ENCODE measurements at places on chromosomes 7 and 10. TPM values are rescaled to one million over a fixed set of nuclear protein-coding genes. Genes with fewer than 3 reads are reported as not detected.

The LRRTM3 gene
- 36.2 TPM for total RNA-seq

GRCh38 chr7:116802144-116802745, 60.1 kb upstream of the CAPZA2 start:
- no peak for DNase-seq

DNA sequence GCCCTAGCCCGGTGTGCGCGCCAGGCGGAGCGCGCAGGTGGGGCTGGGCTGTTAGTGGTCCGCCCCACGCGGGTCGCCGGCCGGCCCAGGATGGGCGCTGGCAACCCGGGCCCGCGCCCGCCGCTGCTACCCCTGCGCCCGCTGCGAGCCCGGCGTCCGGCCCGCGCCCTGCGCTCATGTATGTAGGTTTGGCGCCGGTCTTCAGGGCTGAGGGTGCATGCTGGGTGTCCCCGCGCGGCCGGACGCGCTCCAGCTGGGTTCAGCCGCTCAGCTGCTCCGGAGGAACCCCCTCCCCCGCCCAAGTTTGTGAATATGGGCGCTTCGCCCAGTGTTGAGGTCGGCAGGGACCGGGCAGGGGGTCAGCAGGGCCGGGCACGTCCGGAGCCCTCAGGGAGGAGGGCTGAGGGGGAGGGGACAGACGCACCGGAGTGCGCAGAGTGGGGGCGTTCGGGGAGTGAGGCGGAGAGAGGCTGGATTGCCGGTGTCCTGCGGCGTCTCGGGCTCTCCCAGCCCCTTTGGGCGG, 559 bp downstream of the VWC2 start:
- DNase-seq: no peak

The WDR86 gene
- 8.5 TPM for total RNA-seq

DNA sequence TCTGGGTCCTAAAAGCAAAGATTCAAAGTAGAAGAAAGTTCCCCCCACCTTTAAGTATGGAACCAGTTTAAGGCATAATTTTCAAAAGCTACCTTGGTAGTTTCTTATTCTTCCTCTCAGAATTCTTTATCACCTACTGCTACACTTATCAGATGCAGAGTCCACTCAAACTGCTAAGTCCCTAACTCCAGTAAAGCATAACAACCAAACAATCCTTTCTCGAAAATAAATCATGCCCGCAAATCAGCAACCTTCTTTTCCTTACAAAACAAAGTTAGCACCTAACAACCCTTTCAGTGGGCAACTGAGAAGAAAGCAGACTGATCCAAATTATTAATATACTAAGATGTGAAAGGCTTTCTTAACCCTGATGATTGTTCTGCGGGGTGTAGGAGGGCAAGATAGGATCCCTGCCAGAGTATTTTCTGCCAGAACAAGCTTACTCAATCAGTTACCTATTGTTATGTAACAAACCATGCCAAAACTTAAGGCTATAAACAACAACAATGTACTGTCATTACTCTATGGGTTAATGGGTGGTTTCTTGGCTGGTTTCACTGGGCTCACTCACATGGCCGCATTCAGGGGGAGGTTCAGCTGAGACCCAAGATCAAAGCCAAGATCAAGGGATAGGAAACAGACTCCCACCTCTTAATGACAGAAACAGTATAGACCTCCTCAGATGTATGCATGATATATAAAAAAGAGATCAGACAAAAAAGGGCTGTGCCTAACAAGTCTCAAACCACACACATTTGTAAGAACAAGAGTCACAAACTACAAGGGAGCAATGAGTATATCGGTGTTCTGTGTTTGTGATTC, 42.0 kb downstream of the CCDC6 start:
- no peak for DNase-seq

The MAGI2 gene
- 179 TPM for total RNA-seq

DNA sequence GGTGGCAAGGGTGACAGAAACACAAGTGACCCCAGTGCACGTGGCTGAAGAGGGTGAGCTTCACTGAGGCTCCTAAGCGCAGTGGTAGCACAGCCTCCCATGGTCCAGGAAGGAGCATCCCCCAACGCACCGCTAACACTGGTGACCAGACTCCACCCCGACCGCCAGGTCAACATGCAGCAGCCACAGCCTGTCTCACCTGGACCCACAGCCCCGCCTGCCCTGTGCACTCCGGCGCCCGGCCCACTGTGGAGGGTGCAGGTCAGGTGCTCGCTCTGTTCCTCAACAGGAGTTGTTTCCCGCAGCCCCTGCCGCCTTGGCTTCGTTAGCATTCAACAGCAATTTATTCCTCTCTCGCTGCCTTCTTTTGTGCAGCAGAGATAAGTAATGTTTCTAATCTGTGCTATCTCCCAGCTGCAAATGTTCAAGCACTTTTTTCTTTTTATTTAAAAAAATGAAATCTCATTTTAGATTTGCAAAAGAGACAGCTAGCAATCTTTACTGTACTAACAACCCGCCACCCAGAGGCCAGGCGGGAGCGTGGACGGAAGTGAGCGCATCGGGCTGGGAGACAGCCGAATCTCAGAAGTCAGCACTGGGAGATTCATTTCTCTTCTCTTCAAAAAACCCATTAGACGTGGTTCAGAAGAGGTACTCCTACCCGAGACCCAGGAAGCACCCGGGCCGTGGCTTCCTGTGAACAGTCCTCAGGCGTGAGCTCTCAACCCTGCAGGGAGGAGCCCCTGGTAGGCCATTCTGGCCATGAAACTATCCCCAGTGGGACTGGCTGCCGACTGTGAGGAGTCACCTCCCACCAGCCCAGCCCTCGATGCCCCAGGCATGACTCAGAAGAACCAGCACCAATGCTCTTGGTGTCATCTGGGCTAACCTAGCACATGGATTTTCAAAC, 133.4 kb downstream of the MAD1L1 start:
- no peak for DNase-seq

The AZGP1 gene
- total RNA-seq: 18.0 TPM

- DNase-seq: no peak
These were observed 70.2 kb upstream of the CCDC71L start for GRCh38 chr7:106731187-106731586.

- DNase-seq: no peak
These were observed 1.3 kb upstream of the HIP1 start for GRCh38 chr7:75739796-75740672.

The GIMAP8 gene
- 3.7 TPM for total RNA-seq

The LRRC4 gene
- total RNA-seq: 123 TPM

DNA sequence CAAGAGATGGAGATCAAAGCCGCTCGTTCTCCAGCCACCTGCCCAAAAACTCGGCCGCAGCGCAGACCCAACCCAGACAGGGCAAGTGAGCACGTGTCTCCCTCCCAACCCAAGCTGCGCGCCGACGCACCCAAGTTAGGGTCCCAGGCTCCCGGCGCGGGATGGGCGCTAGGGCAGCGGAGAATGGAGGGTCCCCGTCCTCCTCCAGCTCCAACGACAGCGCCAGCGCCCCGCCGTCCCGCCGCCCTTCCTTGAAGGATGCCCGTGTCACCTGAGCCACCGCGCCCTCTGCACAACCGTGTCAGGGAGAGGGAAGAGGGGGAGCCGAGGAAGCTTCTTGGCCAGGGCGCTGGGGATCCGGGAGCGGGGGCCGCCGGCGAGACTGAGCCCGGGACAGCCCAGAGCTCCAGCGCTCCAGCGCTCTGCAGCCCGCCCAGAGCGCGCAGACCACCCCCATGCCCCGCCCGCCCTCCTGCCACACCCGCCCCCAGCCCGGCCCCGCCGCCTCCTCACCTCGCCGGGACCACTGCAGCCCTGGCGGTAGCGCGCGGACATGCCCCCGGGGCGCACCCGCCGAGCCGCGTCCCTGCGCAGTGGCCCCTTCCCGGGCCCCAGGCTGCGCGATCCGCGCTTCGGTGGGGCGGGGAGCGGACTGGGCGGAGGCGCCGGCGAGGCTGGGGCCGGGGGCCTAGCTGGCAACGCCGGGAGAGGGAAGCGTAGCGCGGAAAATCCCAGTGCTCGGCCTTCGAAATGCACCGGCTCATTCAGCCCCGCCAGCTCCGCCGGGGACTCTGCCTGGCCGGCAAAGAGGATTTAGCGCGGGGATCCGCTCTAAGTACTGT, at the start of gene SLC16A12:
Gene SLC16A12, minus strand, starts transcription at position 424 of the 842 bp plus-strand sequence. CDS start 73,016 bp downstream, outside the sequence.
- DNase-seq: no peak

The ACBD7 gene
- 48.3 TPM for total RNA-seq

The ZFYVE27 gene
- total RNA-seq: 65.2 TPM

- DNase-seq: no peak
These were observed 149.6 kb downstream of the TCF7L2 start for GRCh38 chr10:113099431-113100183.

DNA sequence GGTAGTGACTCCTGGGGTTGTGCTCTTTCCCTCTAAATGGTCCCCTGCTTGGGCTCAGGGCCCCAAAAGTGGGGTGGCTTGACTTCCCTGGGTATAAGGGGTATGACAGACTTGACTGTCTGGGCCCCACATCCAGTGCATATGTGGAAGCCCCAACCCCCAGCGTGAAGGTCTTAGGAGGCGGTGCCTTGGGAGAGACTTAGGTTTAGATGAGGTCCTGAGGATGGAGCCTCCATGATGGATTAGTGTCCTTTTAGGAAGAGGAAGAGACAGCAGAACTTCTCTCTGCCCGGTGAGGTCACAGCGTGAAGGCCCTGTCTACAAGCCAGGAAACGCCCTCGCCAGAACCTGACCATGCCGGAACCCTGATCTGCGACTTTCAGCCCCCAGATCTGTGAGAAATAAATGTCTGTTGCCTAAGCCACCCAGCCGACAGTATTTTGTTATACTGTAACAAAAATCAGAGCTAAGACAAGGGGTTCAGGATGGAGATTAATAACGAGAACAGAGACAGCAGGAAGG, 23.8 kb downstream of the PODXL start:
- no peak for DNase-seq

All from dorsolateral prefrontal cortex (tissue), 122 donors.